ENCODE measurements at places on chromosomes 16 and 17. TPM values are rescaled to one million over a fixed set of nuclear protein-coding genes. Genes with fewer than 3 reads are reported as not detected.

Gene CACNG5
- total RNA-seq = not detected

Gene ACE
- not detected for total RNA-seq

Gene CANT1
- 52.5 TPM for total RNA-seq

Gene VTN
- total RNA-seq = not detected

Gene SCGB1C2
- not detected for total RNA-seq
